ENCODE measurements at places on chromosomes 11 and 22.

DNA sequence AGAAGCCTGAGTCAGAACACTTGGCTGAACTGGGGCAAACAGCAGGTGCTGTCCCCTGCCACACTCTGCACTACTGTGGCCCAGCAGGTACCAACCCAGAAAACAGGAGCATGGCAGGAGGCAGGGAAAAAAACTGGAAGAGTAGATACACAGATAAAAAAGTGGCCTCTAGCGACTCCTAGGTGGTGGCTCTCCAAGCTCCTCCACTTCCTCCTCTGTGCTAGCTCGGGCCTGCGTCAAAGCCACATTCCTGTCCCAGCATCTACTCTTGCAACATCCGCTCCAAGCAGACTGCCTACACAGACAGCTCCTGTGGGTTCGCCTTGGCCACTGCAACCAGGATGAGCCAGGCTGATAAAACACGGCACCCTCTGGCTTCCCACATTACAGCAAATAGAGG is 6.9 kb downstream of the OR8B12 start:
- peak; percentile 80 for DNase-seq

DNA sequence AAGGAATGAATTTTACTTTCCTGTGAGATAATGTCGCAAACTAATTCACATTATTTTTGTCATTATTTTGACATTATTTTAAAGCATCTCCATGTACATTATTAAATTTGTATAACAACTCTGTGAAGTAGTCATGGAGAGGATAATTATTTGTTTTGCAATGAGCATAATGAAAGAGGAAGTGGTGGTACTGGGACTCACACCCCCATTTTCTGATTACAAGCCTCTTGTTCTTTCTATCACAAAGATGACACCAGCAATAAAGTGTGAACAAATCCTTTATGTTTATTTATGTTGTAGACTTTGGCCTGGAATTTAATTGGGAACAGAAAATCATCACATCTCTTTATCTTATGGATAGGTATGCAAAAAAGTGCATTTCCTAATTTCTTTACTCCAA is 522.6 kb downstream of the TMEM135 start:
- DNase-seq, result peak; percentile 26

DNA sequence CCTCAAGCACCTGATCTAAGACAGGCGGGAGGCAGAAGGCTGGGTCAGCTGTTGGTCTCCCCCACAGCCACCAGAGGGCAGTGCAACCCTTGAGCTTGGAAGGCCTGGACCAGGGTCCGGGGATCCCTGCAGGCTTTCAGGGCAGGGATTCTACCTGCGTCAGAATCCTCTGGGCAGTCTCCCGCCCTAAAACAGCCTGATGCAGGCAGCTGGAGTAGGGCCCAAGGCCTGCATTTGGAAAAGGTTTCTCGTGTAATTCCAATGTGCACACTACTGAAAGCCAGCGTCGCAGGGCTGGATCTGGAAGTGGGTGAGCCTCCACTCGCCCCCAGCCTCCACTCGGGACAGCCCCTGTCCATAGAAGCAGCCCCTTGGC is 31.8 kb downstream of the BID start:
- peak; percentile 80 for DNase-seq

DNA sequence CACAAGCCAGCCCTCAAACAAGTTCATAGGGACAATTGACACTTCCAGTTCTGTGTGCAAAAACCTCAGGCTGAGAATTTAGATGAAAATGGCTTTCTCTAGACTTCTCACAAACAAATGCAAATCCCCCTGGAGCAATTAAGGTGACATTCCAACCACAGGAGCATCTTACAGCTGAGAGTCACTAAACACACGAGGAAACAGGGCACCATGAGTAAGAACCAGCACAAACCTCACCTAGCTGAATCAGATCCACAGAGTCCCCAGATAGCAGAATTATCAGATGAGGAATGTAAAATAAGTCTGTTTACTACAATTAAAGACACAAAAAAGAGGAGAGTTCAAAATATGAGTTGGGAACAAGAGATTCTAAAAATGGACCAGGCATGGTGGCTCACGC is 51.5 kb downstream of the RTL6 start:
- DNase-seq, result no peak

- no peak for DNase-seq
These were observed 46.4 kb downstream of the PPP6R3 start for GRCh38 chr11:68506908-68507307.

DNA sequence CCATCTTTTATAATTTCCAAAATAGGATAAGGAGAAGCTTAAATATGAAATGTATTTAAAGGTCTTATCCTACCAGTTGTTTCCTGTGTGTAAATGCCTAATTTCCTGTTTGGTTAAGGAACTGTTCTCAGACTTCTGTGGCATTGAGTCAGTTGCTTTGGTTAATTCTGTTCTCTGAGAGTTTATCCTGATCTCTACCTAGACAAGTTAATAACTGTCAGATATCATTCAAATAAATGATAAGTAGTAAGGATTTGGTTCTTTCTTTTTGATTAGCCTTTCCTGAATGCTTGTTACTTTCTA is 39.5 kb downstream of the CTNND1 start:
- DNase-seq, result no peak

Measured in hematopoietic multipotent progenitor cell treated with erythropoietin and hydrocortisone succinate and interleukin-3 and kit ligand, for 4 days (in vitro differentiated cells).